ENCODE measurements at places on chromosomes 16 and 17.

GRCh38 chr17:37259030-37259735 lies 116.6 kb upstream of the C17orf78 start:
- DNase-seq: no peak

- DNase-seq: no peak
Observed at GRCh38 chr17:48995304-48995973, 1.7 kb upstream of the IGF2BP1 start.

- DNase-seq: no peak
Observed at GRCh38 chr17:1913702-1914101, 83.9 kb downstream of the RPA1 start.

DNA sequence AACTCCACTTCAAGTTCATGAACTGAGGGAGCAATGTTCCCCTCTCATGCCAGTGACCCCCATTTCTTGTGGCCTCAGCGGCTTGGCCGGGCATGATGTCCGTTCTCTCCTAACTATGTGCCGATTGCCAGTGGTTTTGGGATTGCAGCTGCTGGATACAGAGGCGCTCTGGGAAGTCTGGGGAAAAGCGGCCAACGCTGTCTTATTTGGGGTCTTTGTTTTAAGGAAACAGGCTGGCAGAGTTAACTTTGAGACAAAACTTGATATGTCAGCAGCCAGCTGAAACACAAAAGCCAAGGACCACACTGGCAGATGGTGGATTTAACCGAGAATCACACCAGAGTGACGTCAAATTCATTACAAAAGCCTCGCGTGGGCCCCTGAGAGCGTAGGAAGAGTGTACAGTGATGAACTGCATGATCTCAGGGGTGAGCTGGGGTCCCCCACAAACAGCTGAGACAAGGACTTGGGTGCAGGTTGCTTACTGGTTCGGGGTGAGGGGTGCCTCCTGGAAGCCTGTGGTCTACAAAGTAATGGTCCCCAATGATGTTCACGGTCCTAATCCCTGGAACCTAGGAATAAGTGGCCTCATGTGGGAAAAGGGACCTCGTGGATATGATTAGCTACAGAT lies 180.4 kb downstream of the IRF8 start:
- DNase-seq: no peak

DNA sequence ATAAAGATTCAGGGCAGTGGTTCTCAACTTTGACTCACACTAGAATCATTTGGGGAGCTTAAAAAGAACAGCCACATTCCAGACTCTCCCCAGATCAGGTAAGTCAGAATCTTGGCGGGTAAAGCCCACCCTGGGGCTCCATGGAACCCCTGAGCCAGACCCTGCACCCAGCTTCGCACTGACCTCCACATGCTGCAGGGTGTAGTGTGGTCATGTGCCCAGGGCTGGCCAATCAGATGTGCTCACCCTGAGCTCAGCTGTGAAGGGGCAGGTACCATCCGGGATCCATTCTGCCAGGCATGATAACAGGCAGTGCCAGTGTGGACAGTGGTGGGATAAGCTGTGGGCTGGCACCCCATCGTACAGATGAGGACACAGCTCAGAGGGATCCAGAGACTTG lies 28.1 kb upstream of the MED9 start:
- no peak for DNase-seq

- DNase-seq: no peak
Observed at GRCh38 chr16:11383481-11384183, 38.4 kb downstream of the RMI2 start.

GRCh38 chr17:8889458-8890210 lies 22.2 kb upstream of the PIK3R6 start:
- DNase-seq: no peak

- DNase-seq: no peak
Observed at GRCh38 chr16:77680496-77680895, 41.8 kb upstream of the NUDT7 start.

DNA sequence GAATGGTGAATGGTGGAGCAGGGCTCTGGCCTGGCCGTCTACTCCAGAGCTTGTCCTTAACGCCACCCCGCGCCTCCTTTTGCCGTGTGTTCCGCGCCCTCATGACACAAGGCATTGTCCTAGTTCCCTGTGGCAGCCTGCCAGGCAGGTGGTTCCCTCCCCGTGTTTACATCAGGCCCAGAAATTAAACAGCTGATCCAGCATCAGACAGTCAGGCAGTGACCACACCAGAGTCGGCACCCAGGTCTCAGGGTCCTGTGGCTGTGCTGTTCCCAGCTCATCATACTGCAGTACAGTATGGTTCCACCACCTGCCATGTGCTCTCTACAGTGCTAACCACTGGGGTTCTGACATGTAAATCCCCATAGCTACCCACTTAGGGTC lies 119.7 kb downstream of the RAB11FIP4 start:
- DNase-seq: no peak

DNA sequence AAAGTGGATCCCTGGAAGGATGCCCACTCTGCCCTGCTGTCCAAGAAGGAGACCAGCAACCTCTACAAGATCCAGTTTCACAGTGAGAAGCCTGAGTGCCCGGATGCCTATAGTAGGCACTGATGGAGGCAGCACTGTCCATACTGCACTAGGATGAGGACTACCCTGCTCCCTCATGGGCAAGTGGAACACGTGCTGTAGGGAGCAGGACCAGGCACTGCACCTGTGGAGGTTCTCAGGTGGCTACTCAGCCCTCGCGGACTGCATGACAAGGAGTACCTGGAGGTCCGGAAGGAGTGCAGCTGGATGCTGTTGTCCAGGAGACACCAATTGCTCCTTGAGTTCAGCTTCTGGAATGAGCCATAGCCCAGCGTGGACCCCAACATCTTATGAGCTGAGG lies 146.1 kb upstream of the NLRP1 start:
- DNase-seq: no peak

DNA sequence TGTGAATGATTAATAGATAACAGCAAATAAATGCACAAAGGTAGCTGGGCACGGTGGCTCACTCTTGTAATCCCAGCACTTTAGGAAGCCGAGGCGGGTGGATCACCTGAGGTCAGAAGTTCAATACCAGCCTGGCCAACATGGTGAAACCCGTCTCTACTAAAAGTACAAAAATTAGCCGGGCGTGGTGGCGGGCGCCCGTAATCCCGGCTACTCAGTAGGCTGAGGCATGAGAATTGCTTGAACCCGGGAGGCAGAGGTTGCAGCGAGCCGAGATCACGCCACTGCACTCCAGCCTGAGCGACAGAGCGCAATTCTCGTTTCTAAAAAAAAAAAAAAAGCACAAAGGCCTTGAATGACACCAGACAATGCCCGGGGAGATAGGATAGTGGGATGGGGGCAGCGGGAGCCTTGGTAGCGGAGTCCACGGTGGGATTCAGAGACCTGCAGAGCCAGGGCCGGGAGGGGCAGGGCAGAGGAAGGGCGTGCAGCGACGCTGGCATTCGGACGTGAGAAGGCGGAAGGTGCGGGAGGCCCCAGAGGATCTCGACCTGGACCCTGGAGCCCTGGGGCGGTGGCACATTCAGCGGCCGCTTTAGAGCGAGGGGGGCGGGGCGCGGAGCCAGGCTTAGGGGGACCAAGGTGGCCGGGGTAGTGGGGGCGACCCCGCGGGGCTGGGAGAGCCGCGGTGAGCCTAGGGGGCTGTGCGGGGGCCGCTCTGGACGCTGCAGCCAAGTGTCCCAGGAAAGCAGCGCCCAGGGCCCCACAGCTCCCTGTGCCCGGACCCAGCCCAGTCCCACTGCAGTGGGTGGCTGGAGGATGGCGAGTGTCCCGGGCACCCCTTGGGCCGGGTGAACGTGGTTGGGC lies 999 bp upstream of the FLYWCH2 start:
- no peak for DNase-seq

DNA sequence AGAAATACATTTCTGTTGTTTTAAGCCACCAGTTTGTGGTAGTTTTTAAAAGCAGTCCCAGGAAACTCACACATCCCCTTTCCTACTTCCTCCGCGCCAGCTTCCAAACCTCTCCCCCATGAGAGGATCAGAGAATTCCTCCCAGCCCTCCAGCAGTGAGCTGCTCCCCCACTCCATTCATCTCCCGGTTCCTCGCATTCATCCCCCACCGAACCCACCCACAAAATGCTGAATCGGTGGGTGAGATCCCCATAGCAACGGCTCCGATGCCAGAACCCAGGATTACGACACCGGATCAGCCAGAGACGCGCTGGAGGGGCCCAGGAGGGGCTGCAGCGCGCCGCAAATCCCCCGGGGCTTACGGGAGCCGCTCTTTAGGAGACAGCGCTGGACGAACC lies 251.4 kb upstream of the RPL38 start:
- DNase-seq: no peak

GRCh38 chr16:69435977-69436820 lies 11.8 kb downstream of the CYB5B start:
- no peak for DNase-seq

DNA sequence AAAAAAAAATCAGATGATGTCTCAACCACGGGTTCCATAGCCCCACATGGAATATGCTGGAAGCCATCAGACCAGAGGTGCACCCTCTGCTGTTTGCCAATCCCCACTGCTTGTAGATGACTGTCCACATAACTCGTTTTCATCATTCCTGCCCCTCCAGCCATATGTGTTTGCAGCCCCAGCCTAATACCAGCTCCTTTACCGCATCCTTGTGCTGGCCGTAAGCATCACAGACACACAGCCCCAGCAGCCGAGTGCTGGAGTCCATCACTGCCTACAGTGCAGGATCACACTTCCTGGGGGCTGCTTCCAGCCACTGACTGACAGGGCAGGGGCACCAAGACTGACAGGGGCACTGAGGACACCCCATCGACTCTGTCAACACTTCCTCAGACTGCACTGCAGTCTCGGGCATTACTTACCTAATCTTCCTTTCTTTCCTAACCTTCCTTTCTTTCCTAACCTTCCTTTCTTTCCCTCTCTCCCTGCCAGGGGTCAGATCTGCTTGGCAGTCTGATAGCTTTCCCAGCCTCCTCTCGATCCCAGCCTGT lies 5.0 kb downstream of the RCVRN start:
- no peak for DNase-seq

All from NCI-H1417 treated with DMSO at 0.1 percent for 48 hours (cell line).